Activated T-helper 17 cell treated with anti-CD3 and anti-CD28 coated beads, Interleukin-2, amount 50 U/mL, for 72 hours (primary cell): ENCODE measurements at places on chromosomes 5 and 9. TPM values are rescaled to one million over a fixed set of nuclear protein-coding genes. Genes with fewer than 3 reads are reported as not detected.

DNA sequence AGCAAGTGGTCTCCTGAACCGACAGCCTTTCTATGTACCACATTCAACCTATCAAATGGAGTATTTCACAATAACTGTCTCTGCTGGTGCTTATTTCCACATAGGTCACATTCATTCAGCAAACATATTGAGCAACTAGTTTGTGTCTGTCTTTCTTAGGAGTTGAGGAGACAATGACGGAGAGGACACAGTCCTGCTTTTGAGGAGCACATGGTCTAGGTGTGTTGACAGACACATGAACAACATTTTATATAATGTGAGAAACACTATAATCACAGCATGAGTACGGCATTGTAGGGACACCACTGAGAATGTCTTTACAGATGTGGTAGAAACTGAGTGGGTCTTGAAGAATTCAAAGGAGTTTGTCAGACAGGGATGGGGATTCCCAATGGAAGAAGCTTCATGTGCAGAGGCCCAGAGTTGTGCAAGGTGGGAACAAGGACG is 28.5 kb downstream of the NFIL3 start:
- peak; percentile 66 for ATAC-seq

DNA sequence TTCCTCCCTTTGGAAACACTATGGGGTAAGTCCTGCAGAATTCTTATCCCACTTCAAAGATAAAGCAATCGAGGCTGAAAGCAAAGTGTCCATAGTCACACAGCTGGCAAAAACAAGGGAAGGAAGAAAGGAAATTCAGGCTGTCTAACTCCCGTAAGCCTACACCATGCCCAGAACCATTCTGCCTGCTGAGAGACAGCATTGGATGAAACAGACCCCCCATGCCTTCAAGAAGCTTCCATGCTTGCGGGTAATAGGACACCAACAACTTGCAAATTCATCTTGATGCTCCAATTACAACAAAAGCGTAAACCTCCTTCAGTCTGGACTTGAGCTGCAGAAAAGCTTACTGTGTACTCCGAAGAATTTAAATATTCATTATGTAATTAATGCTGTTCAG is 181.1 kb upstream of the WWC1 start:
- no peak for ATAC-seq

Gene IFNA13
- total RNA-seq, result not detected

Gene TEX48
- 0.42 TPM for total RNA-seq

Gene F2RL2
- 1.1 TPM for total RNA-seq

Gene SLC6A18
- total RNA-seq, result not detected

Gene PCDHGA5
- 0.11 TPM for total RNA-seq

DNA sequence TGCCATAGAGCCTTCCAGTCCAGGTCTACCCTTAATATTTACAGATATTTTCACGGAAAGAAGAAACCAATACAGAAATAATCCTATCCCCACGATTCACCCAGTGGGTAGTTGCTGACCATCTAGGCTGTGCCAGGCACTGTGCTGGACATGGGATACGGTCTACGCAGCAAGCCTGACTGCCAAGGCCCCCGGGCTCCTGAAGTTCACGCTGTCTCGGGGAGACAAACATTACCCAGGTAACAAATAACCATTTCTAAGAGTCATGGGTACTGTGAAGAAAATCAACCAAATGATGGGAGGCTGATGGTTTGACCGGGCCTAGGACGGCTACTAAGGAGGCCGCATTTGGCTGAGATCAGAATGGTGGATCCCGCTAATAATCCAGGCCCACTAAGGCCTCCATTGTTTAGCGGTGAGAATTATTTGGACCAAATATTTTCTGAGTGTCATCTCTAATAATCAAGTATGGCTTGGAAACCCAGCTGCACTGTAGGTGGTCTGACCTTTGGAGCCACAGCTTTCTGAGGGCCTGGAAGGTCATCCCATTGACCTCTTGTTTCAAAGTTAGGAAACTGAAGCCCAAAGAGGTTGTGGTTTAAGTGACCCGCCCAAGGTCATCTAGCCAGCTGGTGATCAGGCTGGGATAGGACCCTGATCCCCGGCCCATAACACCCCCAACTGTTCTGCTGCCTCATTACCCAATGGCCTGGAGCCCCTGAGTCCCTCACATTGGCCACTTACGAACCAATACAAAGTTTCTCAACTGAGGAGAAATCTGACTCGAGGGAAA is 82.4 kb downstream of the AK8 start:
- ATAC-seq, result no peak

- ATAC-seq, result no peak
Observed at GRCh38 chr5:160792732-160793529, 59.1 kb downstream of the ATP10B start.
